ENCODE measurements at places on chromosomes 4 and X.

- no peak for DNase-seq
These were observed at the start of gene ZNF732 for GRCh38 chr4:304969-305680. Gene ZNF732, minus strand, starts transcription at chr4:305474. Its CDS starts 164 bp downstream, at chr4:305310.

DNA sequence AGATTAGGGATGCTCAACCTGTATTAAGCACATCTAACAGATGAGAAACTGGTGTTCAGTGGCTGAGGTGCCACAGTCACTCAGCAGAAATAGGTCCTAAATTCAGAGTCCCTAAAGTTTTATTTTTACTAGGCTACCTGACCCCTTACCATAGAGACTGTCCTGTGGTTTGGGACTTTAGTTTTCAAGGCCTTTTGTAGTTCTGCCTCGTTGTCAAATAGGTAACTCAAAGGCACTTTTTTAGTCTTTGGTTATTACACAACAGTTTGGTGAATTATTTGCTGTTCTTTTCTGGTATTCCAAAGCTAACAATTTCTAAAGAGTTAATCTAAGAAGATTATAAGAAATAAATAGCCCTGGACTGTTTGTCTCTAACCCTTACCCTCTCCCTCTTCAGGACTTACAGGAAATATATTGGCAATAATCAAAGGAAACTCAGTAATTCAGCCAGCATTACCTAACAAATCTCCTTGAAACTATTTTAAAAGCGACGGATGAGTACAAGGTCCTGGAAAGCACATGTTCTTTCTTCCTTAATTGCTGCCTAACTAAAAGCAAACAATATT, 12.8 kb upstream of the SERTM2 start:
- no peak for DNase-seq

DNA sequence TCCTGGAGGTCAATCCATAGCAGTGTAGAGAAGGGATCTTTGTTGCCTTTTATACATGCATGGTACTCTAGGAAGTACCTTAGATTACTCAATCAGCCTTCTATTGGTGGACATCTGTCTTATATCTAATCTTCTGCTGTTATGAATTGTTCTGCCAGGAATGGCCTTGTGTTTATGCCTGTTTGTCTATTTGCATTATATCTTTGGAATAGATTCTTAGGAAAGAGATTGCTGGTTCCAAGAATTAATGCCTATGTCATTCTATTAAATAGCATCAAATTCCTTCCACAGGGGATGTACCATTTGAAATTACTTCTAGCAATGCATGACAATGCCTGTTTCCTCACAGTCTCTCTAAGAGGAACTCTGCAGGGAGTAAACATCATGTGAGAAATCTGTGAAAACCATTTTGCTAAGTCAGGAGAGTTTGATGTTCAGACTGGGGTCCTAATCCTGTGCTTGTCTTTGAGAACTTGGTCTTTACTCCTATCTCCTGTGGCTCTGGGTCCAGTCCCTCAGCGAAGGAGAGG, 42.5 kb downstream of the BEX3 start:
- no peak for DNase-seq

GRCh38 chr4:139898293-139898692, 232.7 kb downstream of the MGST2 start:
- DNase-seq: no peak

DNA sequence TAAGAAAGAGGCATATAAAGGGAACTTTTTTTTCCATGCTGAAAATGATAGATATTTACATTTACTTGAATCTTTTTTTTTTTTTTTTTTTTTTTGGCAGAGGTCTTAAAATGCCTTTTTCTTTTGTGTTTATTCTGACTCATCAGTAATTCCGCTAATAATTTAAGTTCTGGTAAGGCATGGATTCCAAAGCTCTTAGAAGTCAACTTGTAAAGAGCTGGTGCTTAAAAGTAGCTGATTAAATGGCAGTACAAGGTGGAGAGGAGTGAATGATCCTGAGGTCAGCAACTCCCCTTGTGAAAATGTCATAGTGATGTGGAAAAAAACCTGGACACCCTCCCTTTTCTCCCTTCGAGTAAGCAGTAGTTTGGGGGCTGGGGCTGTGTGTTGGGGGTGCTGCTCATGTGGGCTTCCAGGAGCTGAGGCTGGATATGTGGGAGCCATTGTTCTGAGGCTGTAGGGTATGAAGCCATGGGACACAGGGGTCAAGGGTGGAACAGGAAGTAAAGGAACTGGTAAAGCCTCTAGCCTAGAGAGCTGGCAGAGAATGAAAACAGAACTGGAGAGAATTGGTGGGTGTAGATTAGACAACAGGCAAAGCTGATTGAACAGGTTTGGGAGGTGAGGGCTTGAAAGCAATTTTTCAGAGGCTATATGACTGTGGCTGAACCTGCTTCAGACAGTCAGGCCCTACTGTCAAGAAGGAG, 41.0 kb upstream of the PITX2 start:
- no peak for DNase-seq

- DNase-seq: no peak
These were observed 197.9 kb downstream of the MGST2 start for GRCh38 chr4:139863531-139863930.

DNA sequence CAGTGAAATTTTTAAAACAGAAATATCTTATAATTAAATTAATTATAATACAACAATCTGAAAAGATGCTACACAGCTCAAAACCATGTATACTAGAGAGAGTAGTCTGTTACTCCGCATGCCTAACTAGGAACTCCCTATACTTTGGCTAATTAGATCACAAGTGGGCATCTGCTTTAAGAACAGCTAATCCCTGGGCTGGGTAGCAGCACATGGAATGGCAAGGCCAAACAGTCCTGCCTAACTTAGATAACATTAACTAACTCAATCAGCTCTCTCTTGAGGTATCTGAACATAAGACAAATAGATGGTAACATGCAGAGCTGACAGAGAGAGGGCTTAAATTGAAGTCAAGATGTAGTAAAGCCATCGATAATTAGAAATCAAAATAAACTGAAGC, 9.9 kb downstream of the CHIC2 start:
- no peak for DNase-seq

DNA sequence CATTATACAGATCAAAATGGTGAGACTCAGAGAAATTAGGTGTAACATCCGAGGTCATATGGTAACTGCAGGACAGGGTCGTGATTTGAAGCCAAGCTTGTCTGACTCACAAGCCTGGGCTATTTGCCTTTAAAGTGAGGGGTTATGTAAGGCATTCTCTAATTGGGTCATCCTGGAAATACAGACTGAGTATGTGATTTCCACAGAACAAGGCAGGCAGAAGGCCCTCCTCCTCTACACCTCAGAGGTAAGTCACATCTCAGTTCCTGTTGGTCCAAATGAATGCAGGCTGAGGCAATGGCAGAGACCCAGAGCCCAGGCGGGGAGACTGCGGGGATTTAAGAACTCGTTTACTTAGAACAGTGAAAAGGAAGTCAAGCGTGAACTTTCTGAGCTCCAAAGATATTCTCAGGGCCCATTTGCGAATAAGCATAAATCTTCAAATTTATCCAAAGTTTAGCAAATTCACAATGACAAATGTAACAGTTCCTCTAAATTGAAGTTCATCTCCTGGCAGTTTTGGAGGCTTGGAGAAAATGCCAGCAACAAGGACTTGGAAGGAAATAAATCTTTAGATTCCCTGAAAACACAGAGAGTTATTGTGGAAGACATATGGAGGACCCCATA, 153.3 kb downstream of the LDB2 start:
- DNase-seq: no peak

- peak; percentile 69 for DNase-seq
These were observed 10.5 kb downstream of the ACSL1 start for GRCh38 chr4:184815046-184815877.

GRCh38 chr4:126247409-126247808, 932.7 kb downstream of the FAT4 start:
- no peak for DNase-seq

DNA sequence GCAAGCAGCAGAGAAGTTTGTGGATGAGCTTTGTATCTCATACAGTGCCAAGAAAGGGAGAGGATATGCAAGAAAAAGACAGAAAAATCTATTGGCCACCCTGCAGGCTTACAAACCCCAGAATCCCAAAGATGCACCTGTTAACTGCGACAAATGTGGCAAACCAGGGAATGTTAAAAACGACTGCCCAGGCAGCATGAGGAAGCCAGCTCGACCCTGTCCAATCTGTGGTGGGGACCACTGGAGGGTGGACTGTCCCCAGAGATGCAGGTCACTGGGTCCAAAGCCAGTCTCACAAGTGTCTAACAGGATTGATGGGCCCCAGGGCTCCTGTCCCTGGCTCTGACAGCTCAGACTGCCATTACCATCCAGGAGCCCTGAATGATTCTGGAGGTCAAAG, 12.9 kb upstream of the COL25A1 start:
- no peak for DNase-seq

DNA sequence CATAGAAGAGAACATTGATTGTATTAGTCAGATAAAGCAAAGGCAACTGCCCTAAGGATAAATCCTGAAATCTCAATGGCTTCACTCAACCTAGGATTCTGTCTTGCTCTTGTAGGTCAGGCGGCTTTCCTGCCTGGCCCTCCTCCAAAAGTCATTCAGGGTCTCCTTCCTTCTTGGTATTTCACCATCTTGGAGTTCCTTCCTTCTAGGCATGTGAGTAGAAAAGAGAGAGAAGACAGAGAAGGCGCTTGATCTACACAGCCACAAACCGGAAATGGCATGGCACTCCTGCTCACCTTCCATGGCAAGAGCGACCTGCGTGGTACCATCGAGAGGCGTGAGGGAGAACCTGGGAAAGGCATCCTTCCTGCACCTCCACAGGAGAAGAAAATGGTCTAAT, 45.3 kb upstream of the HELT start:
- no peak for DNase-seq

DNA sequence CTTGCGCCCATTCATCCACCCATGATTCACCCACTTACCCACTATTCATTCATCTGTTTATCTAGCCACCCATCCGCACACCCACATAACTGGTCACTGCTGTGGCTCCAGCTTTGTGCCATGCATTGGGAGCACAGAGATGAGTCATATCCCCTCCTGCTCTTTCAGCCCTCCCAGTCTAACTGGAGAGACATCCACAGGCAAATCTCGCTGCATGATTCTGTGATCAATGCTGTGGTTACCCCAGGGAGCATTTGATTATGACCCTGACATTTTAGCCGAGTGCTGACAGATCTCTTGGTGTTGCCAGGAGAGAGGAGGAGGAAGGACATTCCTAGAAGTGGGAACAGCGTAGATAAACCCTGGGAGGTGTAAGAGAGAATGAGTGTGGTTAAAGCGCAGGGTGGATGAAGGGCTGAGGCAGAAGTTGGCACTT, 10.4 kb upstream of the PORCN start:
- no peak for DNase-seq

DNA sequence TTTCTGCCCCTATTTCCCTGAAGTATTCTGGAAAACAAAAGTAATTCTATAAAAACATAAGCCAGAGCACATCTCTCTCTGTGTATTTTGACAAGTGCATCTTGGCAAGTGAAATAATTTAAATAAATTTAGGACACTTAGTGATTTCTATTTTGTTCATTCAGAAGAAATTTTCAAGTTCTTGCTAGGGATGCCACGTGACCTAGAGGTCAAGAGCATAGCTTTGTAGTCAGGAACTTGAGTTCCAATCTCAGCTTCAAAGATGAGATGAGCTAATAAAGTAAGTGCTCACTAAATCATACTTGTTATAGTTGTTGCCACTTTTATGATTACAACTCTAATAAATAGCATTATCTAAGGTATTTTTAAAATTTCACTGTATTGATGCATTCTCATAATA, 13.8 kb downstream of the KDR start:
- DNase-seq: no peak

DNA sequence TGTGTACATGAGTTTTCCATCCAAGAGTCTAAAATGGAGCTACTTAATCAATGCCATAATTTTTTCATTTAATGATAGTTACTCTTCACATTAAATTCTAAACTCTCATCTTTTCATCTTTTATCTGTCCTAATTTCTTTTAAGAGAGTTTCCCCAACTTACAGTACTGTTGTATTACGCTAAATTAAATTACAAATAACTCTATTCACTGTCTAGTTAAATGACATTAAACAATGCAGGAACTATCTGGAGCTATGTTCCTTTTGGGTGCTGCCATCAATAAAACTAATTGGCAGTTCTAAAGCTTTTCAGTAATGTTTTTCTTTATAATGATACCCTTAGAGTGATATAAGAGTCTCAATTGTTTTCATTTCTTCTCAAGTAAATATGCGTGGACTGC, 227.6 kb downstream of the ANKRD50 start:
- no peak for DNase-seq

- no peak for DNase-seq
These were observed 63.7 kb downstream of the VSIG4 start for GRCh38 chrX:65976161-65976560.

- no peak for DNase-seq
These were observed 1.2 kb downstream of the GUCY1A1 start for GRCh38 chr4:155667568-155668511.

DNA sequence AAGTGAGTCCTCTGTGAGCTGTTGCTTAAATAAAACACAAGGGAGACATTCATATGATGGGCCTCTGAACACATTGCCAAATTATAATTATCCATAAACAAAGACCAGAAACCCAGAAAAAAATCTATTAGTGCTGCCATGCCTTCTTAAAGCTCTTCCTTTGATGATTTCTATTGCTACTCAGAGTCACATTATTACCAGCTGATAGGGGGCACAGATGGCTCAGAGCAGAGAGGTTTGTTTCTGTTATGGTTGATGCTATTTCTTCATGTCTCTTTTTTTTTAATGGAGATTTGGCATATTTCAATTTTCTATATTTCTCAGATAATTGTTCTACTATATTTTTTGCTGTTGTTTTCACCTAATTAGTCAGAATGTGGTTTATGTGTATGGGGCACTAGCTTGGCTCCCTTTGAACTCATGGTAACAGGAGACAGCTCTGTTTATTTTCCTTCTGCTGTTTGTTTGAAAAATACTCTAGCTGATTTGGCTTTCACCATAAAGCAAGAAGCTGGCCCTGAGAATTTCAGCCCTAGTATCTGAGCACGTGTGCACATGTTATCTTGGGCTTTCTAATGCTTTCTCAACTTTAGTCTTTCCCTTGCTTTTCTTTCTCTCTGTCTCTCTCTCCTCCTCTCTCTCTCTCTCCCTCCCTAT, 568.8 kb downstream of the PPARGC1A start:
- DNase-seq: no peak

- DNase-seq: no peak
These were observed 128.0 kb upstream of the ATOH1 start for GRCh38 chr4:93700571-93700970.

GRCh38 chrX:4850312-4850711, 1136.9 kb upstream of the PRKX start:
- no peak for DNase-seq

GRCh38 chr4:151629097-151629783, 131.6 kb downstream of the GATB start:
- DNase-seq: no peak

GRCh38 chr4:89177807-89178206, 66.5 kb downstream of the TIGD2 start:
- no peak for DNase-seq
